ENCODE measurements at places on chromosomes 11 and 22.
A peak's percentile ranks its signal among the peaks of the same experiment; 100 is the strongest.

DNA sequence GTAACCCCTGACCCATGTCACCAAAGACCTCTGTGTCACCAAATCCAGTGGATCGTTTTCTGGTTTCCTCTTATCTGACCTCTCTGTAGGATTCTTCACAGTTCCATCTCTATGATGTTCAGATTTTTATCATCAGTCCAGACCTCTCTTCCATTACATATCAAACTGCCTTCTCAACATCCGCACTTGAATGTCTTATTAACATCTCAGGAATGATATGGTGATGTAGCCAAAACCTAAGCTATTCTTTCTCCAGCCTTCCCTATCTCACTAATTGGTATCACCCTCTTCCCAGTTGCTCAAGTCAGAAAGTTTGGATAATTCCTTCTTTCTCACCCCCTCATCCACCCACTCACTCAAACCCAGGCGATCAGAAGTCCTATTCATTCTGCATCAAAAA is 13.4 kb downstream of the APLNR start:
- DNase-seq, result no peak

GRCh38 chr11:82718821-82719220 is 14.8 kb downstream of the FAM181B start:
- no peak for DNase-seq

DNA sequence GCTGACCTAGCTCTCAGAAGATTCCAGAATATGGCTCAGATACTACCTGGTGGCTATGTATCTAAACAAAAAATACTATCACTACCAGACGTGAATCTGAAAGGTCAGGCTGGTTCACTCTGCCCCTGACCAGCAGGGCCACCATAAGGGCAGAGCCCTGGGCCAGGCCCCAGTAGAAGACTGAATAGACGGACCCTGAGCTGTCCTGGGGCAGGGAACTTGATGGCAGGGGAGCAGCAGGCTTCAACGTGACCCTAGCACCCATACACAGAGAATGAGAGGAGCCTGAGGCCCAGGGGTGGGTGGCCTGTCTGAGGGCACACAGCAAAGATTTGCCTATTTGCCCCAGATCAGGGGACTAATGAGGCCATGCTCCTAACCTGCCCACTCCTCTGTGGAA is 6.6 kb upstream of the RNF185 start:
- no peak for DNase-seq

GRCh38 chr11:112212290-112212689 is 13.9 kb upstream of the PTS start:
- DNase-seq, result no peak

GRCh38 chr11:67442504-67443404 is 522 bp downstream of the CORO1B start:
- no peak for DNase-seq

GRCh38 chr11:8403310-8403709 is 139.6 kb upstream of the LMO1 start:
- no peak for DNase-seq

- no peak for DNase-seq
These were observed 24.3 kb downstream of the EIF4ENIF1 start for GRCh38 chr22:31465307-31465706.

GRCh38 chr11:68048681-68049508 is 10.1 kb downstream of the TCIRG1 start:
- DNase-seq, result no peak

DNA sequence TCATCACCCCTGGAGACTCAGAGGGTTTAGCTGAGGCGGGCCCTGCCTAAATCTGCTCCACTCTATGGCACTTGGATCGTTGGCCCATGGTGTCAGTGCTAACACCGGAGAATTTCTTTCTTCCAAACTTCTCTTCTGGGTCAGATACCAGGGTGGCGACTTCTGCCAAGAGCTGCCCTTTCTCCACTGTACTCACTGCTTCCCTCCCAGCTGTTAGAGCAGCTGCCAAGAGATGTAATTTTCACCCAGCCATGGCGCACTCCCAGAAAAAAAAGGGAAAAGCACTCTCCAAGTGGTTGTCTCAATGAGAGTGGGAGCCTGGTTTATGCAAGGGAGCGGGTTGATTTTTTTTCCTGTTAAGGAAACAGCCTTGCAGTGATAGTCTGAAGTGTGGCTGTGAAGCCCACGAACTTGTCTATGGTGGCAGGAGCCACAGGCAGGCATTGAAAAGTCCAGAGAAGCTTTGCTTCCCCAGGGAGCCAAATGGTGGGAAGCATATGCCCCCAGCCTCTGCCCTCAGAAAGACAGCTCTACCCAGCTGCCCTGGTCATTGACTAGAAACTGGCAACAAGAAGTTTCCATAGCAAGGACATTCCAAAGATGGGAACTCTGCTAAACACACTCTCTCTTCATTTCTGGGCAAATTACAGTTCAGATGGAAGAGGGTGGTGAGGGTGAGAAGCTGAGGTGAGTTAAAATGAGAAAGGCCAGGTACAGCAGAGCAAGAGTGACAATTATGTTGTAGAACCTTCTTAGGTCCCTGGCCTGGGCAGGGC is 10.7 kb downstream of the PCSK7 start:
- no peak for DNase-seq

DNA sequence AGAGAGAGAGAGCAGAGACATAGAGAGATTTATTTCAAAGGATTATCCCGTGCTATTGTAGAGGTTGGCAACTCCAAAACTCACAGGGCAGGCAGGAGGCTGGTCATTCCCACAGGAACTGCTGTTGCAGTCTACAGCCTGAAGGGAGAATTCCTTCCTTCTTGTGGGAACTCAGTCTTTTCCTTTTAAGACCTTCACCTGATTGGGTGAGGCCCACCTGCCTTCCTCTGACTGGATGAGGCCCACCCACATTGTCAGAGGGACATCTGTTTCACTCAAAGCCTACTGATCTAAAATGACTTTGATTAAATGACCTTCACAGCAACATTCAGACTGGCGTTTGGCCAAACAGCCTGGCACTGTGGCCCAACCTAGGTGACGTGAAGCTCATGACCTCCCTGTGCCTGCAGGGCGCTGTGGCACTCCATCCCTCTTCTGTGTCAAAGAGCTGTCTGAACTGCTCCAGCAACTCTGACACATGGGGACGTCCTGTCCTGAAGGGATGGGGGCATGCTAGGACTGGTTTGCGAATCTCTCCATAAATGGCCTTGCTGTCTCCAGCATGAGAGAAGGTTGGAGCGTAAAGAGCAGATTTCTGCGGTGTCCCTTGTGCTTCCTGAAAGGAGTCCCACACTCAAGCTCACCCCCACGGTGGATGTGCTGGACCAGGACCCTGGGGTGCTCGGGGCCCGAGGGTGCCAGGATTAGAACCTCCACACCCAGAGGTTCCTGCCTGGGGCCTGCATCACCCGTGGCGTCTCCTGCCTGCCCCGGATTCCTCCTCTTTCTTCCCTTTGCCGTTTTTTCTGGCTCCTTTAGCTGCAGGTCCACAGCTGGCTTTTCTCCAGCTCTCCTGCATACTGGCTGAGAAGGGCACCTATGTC is 20.7 kb downstream of the KRTAP5-5 start:
- DNase-seq, result no peak

DNA sequence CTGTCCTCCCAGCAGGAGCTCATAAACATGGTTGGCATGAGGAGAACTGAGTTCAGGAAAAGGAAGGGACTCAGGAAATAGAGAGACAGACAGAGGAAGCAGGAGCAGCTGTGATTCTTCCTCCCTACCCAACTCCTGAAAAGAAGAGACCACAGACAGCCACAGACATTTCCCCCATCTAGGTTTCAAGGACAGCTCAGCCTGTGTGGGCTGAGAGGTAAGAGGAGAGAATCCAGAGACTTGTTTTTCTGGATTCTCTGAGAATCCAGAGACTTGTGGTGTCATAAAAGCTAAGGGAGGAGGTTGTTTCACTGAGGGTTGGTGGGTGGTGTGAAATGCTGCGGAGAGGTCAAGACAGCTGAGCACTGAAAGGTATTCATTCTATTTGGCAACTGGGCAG is 19.0 kb upstream of the STK33 start:
- no peak for DNase-seq

- DNase-seq, result no peak
These were observed 66.9 kb downstream of the RBFOX2 start for GRCh38 chr22:35961480-35962295.

DNA sequence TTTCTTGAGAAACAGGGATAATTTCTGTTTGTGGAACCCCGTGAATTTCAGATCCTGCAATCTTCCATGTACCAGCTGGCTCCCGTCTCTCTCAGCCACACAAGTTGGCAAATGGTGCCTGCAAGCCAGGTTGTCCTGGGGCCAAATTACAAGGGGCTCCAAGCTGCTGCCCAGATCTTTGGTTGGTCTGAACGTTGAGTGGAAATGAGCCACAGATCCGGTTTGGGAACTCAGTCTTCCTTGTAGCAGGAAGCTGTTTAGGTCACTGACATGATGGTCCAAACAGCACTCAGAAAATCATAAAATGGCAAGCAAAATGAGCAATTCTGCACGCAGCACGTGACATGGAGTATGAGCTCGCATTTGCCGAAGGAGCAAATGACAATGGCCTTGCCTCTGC is 1496.4 kb downstream of the TBC1D22A start:
- DNase-seq, result no peak

GRCh38 chr11:518463-519202 is 11.6 kb upstream of the RNH1 start:
- DNase-seq, result peak; percentile 84

- no peak for DNase-seq
These were observed 21.1 kb downstream of the RPS6KA4 start for GRCh38 chr11:64379817-64380709.

GRCh38 chr11:8067567-8067928 is 13.5 kb upstream of the TUB start:
- DNase-seq, result no peak

GRCh38 chr11:65426839-65427690 is 4.5 kb downstream of the NEAT1 start:
- no peak for DNase-seq

DNA sequence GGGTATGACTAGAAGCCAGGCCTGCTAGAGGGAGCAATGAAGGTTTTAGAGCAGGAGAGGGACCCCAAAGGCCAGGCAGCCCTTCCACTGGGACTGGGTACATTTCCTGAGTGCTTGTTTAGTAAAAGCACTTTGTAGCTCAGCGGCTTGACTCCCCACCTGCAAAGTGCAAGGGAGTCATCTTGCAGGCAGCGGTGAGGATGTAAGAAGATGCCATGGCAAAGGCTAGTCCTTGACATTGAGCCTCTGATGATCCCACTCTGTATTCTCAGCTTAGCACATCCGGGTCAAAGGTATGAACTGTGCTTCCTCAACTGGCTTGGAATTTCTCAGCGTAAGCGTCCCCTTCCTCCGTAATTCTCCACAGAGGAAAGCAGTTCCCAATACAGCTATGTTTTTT is 3.1 kb upstream of the UBE2L3 start:
- no peak for DNase-seq

GRCh38 chr11:109911488-109911887 is 181.7 kb upstream of the ZC3H12C start:
- no peak for DNase-seq

DNA sequence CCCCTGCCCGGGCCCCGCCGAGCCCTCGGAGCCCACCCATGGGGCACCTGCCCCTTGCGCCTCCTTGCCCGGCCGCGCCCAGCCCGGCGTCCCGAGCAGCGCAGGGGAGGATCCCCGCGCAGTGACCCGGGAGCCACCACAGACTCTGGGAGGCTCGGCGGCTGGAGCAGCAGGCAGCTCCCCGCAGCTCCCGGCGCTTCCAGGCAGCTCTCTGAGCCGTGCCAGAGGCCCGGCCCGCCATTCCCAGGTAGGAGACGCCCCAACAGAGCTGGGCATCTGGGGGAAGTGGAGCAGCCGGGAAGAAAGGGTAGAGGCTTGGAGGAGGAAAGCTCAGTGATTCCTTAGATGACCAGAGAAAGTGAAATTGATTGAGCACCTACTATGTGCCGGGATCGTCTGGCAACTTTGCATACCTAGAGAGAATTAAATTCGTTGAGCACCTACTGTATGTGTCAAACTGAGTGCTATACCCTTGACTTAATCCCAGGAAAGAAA is 670 bp downstream of the RASD2 start:
- no peak for DNase-seq

- no peak for DNase-seq
These were observed 11.9 kb upstream of the TMPRSS4 start for GRCh38 chr11:118064956-118065355.

GRCh38 chr11:130330101-130330684 is 15.5 kb upstream of the ZBTB44 start:
- DNase-seq, result no peak

DNA sequence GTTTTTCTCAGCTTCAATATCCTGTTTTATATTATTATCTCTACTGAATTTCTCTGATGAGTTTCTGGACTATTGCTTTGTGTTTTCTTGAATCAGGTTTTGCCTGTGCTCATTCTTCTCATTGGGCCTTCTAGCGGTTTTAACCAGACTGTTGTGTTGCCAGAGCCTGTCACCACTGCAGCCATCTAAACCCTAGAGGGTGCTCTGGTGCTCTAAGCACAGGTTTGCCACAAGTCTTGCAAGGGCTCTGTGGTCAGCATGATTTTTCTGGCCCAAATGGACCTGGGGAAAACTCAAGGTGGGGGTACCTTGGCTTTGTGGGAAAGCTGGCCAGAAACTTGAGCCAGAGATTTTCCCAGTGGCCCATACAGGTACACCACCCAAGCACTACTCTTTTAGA is 52.4 kb upstream of the TYR start:
- DNase-seq, result no peak

DNA sequence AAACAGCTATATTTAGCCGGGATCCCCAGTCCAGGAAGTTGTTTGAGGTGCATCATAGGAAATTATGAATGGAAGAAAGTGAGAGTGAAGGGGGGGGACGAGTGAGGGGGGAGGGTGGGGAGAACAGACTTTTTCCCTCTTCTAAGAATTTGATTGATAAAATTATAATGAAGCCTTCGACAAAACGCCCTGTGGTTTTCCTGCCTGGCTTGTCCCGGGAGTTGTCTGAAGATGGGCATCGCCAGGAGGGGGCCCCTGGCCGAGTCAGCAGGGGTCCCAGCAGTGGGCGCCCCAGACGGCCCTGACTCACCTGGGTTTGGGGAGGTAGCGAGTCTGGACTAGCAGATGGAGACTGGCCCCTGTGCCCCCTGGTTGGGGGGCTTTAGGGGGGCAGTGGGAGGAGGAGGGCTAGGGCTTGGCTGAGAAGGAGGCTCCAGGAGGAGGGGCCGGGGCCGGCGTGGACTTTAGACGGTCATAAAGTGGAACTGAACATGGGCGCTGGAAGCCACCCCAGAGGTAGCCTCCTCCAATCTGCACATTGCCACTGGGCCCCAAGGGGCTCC is 336 bp upstream of the LIF start:
- no peak for DNase-seq

- DNase-seq, result no peak
These were observed at the start of gene PGR for GRCh38 chr11:101129203-101129943. Gene PGR (minus strand): TSS chr11:101129813. CDS start chr11:101129070, 743 bp downstream.

GRCh38 chr11:43674560-43674959 is 6.0 kb upstream of the HSD17B12 start:
- no peak for DNase-seq

- no peak for DNase-seq
These were observed 35.0 kb upstream of the TP53I11 start for GRCh38 chr11:44985721-44986120.

GRCh38 chr22:47228767-47229166 is 466.3 kb downstream of the TBC1D22A start:
- no peak for DNase-seq

DNA sequence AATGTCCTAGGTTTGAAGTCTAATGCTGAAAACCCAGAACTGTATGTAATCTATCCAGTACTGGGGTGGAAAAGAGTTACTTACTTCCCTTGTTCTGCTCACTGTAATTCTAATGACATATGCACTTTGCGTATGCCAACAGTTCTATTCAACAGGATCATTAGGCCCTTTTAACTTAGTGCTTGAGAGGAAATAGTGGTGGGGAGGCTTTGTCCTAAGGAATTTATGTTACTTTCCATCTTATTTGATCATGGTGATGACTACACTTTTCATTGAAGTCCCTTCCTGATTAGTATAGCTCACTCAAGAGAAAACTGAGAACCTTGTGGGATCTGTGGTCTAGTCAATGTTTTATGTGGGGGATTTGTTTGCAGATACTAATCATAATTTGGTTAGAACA is 348.2 kb downstream of the GUCY1A2 start:
- no peak for DNase-seq

All from T-cell (primary cell).